ENCODE measurements at places on chromosomes 6 and 20.

GRCh38 chr6:83615025-83615999, 93.6 kb downstream of the SNAP91 start:
- DNase-seq, result peak; percentile 38

GRCh38 chr6:42522036-42522435, 41.8 kb upstream of the UBR2 start:
- peak; percentile 68 for DNase-seq

GRCh38 chr6:67131827-67132226, 1424.8 kb upstream of the EYS start:
- no peak for DNase-seq

GRCh38 chr20:12847872-12848271, 160.9 kb upstream of the SPTLC3 start:
- peak; percentile 42 for DNase-seq

- DNase-seq, result no peak
These were observed 186.7 kb upstream of the VGLL2 start for GRCh38 chr6:117078624-117079023.

- no peak for DNase-seq
These were observed at the start of gene RIPOR3 for GRCh38 chr20:50690650-50691572. Gene RIPOR3, minus strand, starts transcription at chr20:50691542. Its CDS starts 414 bp downstream, at chr20:50691128.

- DNase-seq, result no peak
These were observed 14.9 kb upstream of the DDO start for GRCh38 chr6:110430236-110430635.

DNA sequence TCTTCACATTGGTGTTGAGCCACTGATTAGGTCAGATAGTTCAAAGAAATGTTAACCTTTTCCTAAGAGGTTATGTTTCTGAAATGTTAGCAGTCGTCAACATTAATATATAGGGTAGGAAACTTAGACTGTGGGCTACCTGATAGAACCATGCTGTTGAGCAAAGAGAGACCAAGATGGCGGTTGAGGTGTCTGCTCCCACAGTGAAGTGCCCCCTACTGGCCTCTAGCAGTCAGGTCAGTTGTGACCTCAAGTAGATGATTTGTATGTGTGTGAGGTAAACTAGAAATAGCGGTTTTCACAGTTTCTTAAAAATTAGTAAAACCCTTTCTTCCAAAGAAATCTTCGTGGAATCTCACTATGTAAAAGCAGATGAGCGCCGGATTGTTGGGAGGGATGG, 40.3 kb downstream of the MTHFD1L start:
- DNase-seq, result no peak

DNA sequence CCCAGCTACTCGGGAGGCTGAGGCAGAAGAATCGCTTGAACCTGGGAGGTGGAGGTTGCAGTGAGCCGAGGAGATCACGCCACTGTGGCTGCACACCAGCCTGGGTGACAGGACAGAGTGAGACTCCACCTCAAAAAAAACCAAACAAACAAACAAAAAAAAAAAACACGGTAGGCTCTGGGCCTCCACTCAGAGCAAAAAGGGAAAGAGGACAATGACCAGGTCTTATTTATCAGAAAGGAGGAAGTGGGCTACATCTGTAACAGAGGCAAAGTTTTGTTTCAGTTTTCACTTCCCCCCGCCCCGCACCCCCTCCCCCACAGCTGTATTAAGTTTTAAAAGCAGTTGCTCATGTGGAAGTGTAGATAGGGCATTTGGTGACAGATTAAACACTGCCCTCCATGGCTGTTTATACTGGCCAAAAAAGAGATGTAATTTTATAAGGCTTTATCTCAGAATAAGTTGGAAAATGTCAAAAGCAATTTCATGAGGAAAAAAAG, 114.6 kb downstream of the RCAN2 start:
- DNase-seq, result no peak

GRCh38 chr20:60528141-60528540, 569.9 kb downstream of the CDH26 start:
- no peak for DNase-seq

GRCh38 chr20:24388828-24389380, 80.5 kb upstream of the SYNDIG1 start:
- no peak for DNase-seq

- no peak for DNase-seq
These were observed 2.9 kb upstream of the CST1 start for GRCh38 chr20:23753589-23753988.

DNA sequence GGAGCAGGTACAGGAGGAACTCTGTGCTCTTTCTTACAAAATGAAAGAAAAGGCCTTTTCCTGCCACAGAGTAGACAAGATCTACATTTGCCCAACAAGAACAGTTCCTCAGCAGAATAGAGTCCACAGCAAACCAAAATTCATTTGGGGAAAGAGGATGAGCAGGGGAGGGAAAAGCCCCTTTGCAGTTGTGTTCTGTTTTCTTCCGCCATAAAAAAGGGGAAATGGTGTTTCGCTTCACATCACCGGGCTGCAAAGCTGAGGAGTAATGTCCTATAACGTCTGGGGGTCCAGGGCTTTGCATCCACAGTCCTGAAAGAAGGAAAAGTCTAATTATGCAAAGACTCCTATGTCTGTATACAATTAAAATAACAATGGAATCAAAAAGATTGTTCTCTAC, at the start of gene GPR31:
TSS of gene GPR31 (minus strand) at position 118 of the 400 bp plus-strand sequence. CDS start 149 bp downstream, outside the sequence.
- DNase-seq, result no peak

DNA sequence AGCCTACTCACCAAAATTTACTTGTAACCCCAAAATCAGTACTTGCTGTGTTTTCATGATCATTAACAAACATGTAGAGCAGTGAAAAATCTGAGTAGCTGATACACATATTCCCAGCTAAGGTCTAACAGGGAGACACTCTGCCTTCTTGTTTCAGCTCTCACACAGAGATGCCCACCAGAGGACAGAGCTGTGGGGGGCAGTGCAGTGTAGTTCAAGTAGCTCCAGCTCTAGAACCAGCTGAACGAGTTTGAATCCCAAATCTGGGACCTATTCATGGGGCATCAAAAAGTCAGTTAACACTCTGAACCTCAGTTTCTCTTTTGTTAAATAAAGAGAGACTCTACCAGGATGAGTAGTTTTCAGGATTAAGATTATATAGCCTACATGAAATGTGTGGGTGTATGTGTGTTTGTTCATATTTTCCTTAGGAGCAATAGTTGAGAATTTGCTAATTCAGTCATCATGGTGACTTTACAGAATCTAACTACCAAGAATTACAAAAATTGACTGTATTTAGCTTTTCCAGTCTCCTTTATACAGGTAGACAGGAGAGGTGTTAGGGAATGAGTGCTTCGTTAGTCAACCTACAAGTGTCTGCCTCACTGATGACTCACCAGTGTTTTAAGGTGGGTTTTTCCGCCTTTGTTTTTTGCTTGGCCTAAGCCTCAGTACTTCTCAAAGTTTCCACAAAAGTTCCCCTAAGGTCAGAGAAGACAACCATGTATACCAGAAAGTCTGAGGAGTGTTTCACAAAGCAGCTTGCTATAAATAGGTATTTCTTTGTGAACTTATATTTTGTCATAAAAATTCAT, 164.0 kb upstream of the RUNX2 start:
- no peak for DNase-seq

GRCh38 chr6:87914637-87915395, 132.8 kb upstream of the SPACA1 start:
- DNase-seq, result peak; percentile 46

DNA sequence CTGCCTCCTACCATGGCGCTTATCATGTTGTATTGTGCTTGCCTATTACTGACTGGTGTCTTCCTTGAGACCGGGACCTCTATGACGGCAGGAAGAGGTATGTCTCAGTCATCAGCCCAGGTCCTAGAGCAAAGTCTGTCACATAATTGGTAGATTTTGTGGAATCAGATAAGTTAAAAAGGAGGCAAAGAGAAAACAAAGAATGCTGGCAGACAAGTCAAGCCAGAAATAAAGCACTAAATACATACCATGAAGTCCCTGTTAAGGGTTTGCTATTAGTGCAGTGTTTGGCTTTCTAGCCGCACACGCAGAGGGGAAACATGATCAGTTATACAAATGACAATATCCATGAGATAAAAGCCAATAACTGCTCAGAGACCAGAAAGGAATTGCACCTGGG, 6.0 kb downstream of the TOMM34 start:
- no peak for DNase-seq

DNA sequence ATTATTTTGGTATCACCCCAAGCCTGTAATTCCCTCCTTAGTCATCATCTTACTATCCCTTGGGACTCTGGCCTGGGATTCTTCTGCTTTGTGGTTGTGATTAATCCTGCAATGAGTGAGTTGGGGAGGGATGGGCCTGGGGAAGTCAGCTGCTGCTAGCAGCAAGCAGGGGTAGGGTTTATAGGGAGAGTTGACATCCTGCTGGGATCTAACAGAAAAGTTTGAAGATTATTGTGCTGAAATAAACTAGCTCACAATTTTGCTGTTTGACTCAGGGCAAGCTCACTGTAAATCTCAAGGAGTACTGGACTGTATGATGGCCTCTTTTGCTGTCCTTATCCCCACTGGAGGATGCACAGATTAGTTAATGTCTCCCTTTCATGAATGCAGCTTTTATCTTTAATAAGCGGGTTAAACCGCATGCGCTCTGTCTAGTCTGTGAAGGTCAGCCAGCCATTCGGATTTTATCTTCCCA, 83.4 kb downstream of the JARID2 start:
- DNase-seq, result peak; percentile 98

GRCh38 chr6:25009393-25009710, 73.6 kb upstream of the RIPOR2 start:
- no peak for DNase-seq

DNA sequence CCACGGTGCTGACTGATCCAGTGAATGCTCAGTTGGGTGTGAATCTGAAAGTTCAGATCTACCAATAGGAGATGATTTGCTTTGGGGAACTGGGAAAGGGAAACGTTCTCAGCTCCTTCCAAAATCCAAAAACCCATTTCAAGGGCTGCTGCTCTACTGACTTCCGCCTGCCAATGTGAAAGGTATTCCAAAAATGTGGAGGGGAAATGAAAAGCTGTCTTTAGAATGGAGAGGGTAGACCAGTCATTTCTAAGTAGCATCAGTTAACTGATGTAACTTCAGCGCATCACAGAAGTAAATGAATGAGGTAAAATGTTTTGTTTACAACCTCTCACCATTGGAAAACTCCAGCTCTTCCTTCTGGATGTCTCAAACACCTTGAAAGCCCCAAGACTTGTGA, 19.6 kb upstream of the EYA2 start:
- peak; percentile 32 for DNase-seq

DNA sequence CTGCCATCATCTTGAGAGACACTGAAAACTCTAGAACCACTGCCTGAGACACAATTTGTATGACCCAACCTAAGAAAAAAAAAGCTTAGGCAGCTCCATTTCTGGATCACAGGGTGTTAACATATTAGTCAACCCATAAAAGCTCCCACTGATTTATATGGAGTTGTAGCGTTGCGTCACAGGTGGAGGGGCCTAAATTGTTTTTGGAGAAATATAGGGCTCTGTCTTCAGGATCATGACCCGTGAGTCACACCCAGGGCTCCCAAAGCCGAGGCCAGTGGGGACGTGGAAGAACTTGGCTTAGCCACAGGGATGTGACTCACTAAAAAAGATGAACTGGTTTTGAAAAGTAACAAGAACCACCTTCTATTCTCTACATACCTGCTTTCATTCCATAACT, 116.5 kb upstream of the BMP2 start:
- DNase-seq, result no peak

- DNase-seq, result no peak
These were observed 331.0 kb downstream of the HAO1 start for GRCh38 chr20:7609251-7609650.

GRCh38 chr6:145051661-145052060, 683.7 kb downstream of the EPM2A start:
- DNase-seq, result no peak

DNA sequence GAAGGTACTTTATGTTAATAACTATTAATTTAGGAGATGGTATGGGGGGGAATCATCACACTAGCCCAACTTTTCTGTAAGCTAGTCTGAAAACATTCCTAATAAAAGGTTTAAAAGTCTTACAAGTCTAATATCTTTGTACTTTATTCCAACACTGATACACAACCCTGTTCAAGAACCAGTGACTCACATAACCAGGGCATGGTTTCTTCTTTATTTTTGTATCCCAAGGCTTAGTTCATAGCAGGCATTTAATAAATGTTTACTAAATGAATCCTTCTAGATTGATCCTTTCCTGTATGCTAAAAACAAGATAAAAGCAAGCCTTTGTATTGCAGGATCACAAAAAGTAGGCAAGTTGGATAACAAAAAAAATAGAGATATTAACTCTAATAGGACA, 9.7 kb downstream of the PNISR start:
- no peak for DNase-seq

DNA sequence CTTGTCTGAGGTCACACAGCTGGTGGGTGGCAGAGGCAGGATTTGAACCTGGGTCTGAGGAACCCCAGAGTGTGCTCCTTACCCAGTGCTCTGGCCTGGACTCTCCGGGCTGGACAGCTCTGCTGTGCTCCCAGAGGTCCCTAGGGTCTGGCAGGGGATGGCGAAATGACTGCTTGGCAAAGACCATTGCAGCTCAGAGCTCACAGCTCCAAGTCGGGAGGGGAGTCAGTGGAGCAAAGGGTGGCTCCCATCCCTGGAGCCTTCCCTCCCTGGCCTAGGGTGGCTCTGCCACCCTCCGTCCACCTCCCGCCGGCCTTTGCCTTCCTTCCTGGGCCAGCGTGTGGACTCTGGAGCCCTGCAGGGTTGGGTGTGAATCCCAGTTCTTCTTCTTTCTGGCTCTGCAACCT, 17.5 kb downstream of the CEBPB start:
- DNase-seq, result no peak

GRCh38 chr6:149510793-149511512, 26.1 kb upstream of the ZC3H12D start:
- no peak for DNase-seq

All from fibroblast of skin of back (primary cell).